PC-3 (cell line): ENCODE measurements at places on chromosomes 1 and 21. TPM values are rescaled to one million over a fixed set of nuclear protein-coding genes. Genes with fewer than 3 reads are reported as not detected.

Gene CFHR1
- total RNA-seq: not detected in 2 replicates

Gene SLC30A2
- 0.07 TPM in 1 of 2 replicates, not detected in the other for total RNA-seq

Gene TRPM2
- 48.3 and 50.0 TPM in 2 replicates for total RNA-seq

Gene OLIG2
- total RNA-seq: not detected in 2 replicates

Gene PLA2G4A
- 1.3 and 2.3 TPM in 2 replicates for total RNA-seq

Gene MYOG
- total RNA-seq: not detected in 2 replicates

Gene SNRPE
- 167 and 187 TPM in 2 replicates for total RNA-seq

DNA sequence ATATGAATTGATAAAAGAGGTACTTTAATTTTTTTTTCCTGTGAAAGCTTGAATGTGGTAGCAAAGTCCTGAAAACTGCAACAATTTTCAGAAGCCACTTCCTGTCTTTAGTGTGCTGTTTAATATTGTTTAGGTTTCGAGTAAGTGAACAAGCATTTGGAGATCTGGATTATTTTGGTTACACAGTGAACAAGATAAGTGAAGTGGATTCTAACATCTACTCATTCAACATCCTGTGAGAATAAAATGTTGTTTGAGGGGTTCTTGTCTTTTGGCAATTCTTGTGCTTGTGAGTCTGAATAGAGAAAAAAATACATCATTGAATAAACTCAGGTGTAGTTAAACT, 35.2 kb upstream of the PLA2G4A start:
- H3K4me3 ChIP-seq: 0 out of 2 replicates have a peak overlapping the region, but pooled peaks have one; percentile 13
- H3K27ac ChIP-seq: peak overlapping the region; percentile 99
- peaks cover 37% of the 10 kb centered on the region for H3K4me1 ChIP-seq
- DNase-seq: peak; percentile 41
- no peaks in the 10 kb centered on the region for H3K36me3 ChIP-seq

GRCh38 chr1:198776602-198777029, 137.8 kb downstream of the PTPRC start:
- peak overlapping the region; percentile 86 for H3K27ac ChIP-seq
- DNase-seq: peak; percentile 87
- peaks cover 38% of the 10 kb centered on the region for H3K4me1 ChIP-seq
- no peaks in the 10 kb centered on the region; the same call in 1 of the 2 replicates for H3K36me3 ChIP-seq
- no peaks in the 10 kb centered on the region for H3K27me3 ChIP-seq

DNA sequence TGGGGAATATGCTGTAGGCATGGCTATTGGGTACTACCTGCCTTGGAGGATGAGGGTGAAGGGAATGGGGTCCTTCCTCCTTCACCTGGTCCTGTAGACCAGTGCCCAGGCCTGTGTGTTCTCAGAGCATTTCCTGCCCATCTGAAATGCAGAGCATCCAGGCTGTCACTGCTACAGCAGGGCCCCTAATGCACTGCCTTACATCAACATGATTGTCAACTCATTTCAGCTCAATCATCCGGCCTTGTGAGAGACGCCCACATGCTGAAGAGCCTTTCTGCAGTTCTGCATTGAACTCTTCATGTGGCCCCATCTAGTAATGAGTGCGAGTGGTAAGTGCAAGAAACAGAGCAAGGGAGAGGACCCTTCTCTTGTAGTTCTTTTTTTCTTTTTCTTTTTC, 39.8 kb upstream of the SRP9 start:
- no peaks in the 10 kb centered on the region for H3K27me3 ChIP-seq
- peak overlapping the region; percentile 16; the same call in 1 of the 2 replicates for H3K4me3 ChIP-seq
- H3K27ac ChIP-seq: peak overlapping the region; percentile 68
- H3K4me1 ChIP-seq: peaks cover 30% of the 10 kb centered on the region

DNA sequence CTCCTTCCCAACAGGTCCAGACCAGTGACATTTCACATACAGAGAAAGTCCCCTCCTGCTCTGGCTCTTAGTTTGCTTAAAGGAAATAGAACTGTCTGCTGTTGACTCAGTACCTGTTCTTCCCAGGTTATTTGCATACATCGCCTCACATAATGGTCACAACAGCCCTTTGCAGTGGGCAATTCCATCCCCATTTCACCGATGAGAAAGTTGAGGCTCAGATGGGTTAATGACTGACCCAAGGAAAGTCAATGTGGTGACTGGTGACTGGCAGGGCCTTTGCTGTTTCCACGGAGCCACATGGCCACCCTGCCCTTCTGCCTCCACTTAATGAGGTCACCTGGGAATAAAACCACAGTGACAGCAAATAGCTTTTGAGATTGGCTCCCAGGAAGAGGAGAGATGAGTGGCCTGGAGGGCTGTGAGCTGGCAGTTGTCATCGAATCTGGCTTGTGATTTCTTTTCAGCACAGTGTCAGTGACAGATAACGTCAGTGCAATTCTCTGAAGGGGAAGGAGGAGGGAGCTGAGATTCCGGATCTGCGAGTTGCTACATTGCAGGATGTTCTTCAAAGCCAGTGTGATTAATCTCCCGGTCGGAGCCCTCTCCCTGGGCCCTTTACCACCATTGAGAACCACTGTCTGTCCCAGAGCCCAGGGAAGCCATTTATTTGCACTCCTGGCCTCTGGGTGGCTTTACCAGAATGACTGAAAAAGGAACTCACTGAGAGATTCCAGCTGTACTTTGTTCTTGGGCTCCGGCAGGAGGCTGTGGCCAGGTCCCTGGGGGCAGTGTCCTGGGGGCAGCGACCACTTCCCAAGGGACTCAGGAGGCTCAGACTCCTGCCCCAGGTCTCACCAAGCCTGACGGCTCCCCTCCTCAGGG, 117.2 kb downstream of the CNIH3 start:
- no peak overlapping the region for H3K4me3 ChIP-seq
- DNase-seq: peak; percentile 89
- H3K4me1 ChIP-seq: peaks cover 24% of the 10 kb centered on the region
- no peaks in the 10 kb centered on the region for H3K27me3 ChIP-seq

- H3K36me3 ChIP-seq: no peaks in the 10 kb centered on the region
- H3K27me3 ChIP-seq: no peaks in the 10 kb centered on the region
- no peak overlapping the region for H3K27ac ChIP-seq
Observed at GRCh38 chr1:195754874-195755273, 853.4 kb downstream of the KCNT2 start.

- no peaks in the 10 kb centered on the region; the same call in 1 of the 2 replicates for H3K36me3 ChIP-seq
- no peak overlapping the region for H3K27ac ChIP-seq
- DNase-seq: no peak
- H3K27me3 ChIP-seq: no peaks in the 10 kb centered on the region
Observed at GRCh38 chr1:32361308-32361673, 994 bp downstream of the FAM229A start.

DNA sequence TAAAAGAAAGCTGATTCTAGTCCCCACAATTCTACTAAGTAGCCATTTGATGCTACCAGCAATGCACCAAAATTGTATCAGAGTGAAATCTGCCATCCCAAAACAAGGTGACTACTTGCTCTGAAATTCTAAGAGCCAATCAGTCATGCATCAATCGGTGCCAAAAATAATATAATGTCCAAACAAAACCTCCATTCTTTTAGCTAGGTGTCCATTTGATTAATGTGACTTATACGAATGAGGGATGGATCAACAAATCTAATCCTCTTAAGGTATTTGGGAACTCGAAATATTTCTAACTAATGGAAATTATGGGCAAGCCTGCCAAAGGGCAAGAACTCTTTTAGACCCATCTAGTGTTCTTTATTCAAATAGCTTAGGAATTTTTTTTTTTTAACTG, 66.4 kb upstream of the NEK2 start:
- no peaks in the 10 kb centered on the region for H3K36me3 ChIP-seq
- no peak overlapping the region for H3K4me3 ChIP-seq
- no peak overlapping the region for H3K27ac ChIP-seq
- no peaks in the 10 kb centered on the region for H3K4me1 ChIP-seq
- peak; percentile 11 for DNase-seq
- H3K27me3 ChIP-seq: no peaks in the 10 kb centered on the region

- no peak overlapping the region for H3K4me3 ChIP-seq
- H3K27ac ChIP-seq: no peak overlapping the region
- H3K27me3 ChIP-seq: no peaks in the 10 kb centered on the region
- H3K36me3 ChIP-seq: peaks cover 98% of the 10 kb centered on the region
Observed at GRCh38 chr1:209627732-209628196, 24.5 kb downstream of the LAMB3 start.

GRCh38 chr1:198627436-198628066, 11.3 kb upstream of the PTPRC start:
- H3K27ac ChIP-seq: no peak overlapping the region
- H3K4me1 ChIP-seq: 0 out of 2 replicates have a peak, but pooled peaks cover 3% of the 10 kb centered on the region
- no peaks in the 10 kb centered on the region for H3K36me3 ChIP-seq
- H3K27me3 ChIP-seq: no peaks in the 10 kb centered on the region

DNA sequence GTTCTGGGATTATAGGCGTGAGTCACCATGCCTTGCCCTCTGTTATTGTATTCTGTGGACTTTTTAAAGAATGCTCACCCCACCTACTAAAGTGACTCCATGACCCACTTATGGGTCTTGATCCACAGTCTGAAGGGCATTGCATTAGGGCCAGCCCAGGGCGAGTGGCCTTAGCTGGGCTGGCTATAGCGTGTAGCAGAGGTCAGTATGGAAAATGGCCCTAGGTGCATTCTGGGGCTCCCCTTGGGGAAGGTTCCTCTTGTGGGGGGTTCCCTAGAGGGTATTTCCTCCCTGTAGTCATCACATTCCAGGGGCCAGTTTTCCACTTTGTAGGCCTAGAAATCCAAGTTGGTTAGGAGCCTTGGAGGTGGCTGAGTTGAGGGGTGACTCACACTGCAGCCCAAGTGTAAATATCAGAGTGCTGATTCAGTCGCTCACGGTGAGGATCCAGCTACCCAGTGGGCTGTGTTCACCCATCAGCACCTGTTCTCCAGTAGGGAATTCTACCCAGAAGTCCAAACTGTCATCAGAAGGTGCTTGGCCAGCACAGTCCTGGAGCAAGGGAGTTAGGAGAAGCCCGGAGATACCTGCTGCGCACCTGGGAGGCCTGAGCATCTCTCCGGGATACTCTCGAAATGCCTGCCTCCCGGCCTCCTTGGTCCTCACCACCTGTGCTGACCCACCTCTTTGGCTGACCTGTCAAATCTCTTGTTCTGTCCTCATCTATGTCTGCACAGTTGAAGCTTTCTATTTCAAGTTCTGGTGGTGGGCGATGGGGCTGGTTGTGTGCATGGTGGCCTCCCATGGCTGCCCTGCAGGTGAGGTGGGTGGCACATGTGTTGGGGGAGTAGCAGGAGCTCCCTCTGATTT, 52.2 kb downstream of the NENF start:
- peak; percentile 96 for DNase-seq
- peaks cover 69% of the 10 kb centered on the region for H3K4me1 ChIP-seq
- H3K27ac ChIP-seq: peak overlapping the region; percentile 92

DNA sequence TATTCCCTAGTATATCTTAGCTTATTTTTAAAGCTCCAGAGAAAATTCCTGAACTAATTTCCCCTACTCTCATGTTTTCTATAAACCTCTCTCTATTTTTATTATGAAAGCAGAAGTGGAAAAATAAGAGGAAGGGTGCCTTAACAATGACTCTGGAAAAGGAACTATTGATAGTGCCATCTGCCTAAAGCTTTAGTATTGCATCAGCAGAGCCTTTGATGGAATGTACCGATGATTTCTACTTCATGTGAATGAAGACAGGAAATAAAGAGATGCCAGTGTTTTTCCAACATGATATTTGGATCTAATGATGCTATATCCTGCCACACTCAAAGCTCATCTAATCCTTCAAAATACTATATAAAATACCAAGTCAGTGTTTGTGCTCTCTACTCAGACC, 35.1 kb downstream of the TNFSF18 start:
- no peak overlapping the region for H3K4me3 ChIP-seq
- H3K4me1 ChIP-seq: no peaks in the 10 kb centered on the region
- H3K27ac ChIP-seq: no peak overlapping the region

GRCh38 chr1:145999321-146000024, 3.1 kb upstream of the TXNIP start:
- H3K27ac ChIP-seq: no peak overlapping the region
- no peak overlapping the region for H3K4me3 ChIP-seq
- peak; percentile 39 for DNase-seq
- peaks cover 30% of the 10 kb centered on the region for H3K4me1 ChIP-seq
- H3K36me3 ChIP-seq: peaks cover 12% of the 10 kb centered on the region
- no peaks in the 10 kb centered on the region for H3K27me3 ChIP-seq

- no peaks in the 10 kb centered on the region for H3K27me3 ChIP-seq
- H3K27ac ChIP-seq: no peak overlapping the region
- H3K36me3 ChIP-seq: no peaks in the 10 kb centered on the region
Observed at GRCh38 chr1:161069241-161069640, 450 bp downstream of the ARHGAP30 start.

DNA sequence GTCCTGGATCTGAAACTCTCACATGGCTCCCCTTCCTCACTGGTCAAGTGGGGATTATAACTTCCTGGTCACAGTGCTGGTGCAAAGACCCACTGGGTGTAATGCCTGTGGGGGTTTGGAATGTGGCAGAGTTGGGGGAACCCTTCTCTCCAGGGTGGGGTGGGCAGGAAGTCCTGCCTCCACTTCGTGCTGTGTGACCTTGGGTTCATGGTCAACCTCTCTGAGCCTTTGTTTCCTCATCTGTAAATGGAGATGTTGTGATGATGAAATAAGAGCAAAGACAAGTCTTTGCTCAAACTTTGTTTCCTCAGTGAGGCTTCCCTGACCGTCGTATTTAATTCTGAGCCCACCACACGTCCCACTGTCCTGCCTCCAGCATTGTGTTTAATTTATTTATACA, 564.7 kb downstream of the PTPRU start:
- H3K27me3 ChIP-seq: peaks cover 11% of the 10 kb centered on the region
- no peak overlapping the region for H3K27ac ChIP-seq
- no peaks in the 10 kb centered on the region for H3K36me3 ChIP-seq
- no peak for DNase-seq

DNA sequence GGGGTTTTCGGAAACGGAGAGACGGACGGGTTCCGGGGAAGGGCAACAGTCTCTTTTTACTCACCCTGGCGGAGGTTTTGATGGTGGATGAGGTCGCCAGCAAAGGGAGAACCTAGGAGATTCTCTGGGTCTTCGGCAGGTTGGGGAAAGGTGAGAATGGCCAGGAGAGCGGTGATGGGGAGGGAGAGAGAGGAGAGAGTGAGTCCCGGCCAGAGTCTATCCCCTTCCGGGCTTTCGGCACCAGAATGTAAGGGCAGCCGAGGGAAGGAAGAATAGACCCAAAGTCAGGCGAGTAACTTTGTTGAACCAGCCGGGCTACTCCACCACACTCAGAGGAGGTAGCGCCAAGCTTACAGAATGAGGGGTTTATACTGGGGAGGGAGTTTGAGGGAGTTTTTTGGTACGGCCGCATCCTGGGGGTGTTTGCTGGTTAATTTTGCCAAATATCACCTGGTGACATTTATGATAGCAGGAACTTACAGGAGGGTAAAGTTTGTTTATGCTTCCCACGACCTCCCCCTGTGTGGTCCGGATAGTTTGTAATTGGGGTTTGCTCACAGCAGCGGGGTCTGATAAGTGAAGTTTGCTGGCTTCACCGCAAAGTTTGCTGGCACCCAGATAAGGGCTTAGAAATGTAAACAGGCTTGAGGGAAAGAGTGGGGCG, 141.1 kb upstream of the ETV3 start:
- no peaks in the 10 kb centered on the region for H3K4me1 ChIP-seq
- no peak overlapping the region for H3K27ac ChIP-seq
- no peak for DNase-seq
- H3K36me3 ChIP-seq: no peaks in the 10 kb centered on the region
- H3K4me3 ChIP-seq: no peak overlapping the region
- H3K27me3 ChIP-seq: peaks cover 84% of the 10 kb centered on the region
